ENCODE measurements at places on chromosomes 4 and X.

GRCh38 chr4:27921231-27921630 is 1060.6 kb downstream of the STIM2 start:
- DNase-seq = no peak

DNA sequence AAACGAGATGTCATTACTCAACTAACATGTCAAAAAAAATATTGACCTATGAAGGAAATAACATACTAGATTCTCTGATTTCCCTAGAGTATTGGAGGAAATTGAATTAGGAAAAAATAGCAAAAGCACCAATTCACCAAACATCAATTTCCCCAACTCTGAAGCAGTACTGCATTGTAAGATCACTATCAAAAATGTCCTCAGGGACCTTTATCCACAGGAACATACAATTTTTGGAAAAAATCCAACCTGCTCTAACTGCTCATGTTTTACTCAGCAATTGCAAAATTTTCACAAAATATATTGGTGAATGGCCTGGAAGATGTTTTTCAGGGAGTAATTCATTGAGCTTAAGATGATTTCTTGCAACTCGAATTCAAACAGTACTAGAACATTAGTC is 239.0 kb upstream of the GIMD1 start:
- DNase-seq = no peak

- peak; percentile 6 for DNase-seq
Measured at GRCh38 chr4:30821859-30822612, 101.9 kb downstream of the PCDH7 start.

GRCh38 chrX:15856222-15856587 is 1.6 kb upstream of the AP1S2 start:
- DNase-seq = no peak

DNA sequence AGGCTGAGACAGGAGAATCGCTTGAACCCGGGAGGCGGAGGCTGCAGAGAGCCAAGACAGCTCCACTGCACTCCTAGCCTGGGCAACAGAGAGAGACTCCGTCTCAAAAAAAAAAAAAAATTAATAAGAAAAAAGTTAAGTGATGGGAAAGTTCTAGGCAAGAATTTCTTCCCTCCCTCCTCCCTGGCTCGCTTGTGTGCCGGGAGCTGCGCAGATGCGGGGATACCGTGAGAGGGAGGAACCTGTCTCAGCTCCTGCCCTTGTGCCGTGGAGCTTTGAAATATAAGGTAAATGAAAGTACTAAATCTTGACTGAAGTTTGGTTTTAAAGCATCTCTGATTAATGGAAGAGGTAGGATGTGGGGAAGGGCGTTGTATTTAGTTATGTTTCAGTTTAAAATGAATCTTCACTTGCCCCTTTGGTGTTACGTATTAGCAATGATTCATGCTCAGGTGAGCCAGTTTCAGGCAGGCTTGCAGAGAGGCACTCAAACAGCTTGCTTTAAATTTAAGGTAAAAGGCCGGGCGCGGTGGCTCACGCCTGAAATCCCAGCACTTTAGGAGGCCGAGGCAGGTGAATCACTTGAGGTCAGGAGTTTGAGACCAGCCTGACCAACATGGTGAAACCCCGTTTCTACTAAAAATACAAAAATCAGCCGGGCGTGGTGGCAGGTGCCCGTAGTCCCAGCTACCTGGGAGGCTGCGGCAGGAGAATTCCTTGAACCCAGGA is 1.4 kb upstream of the UFSP2 start:
- no peak for DNase-seq

DNA sequence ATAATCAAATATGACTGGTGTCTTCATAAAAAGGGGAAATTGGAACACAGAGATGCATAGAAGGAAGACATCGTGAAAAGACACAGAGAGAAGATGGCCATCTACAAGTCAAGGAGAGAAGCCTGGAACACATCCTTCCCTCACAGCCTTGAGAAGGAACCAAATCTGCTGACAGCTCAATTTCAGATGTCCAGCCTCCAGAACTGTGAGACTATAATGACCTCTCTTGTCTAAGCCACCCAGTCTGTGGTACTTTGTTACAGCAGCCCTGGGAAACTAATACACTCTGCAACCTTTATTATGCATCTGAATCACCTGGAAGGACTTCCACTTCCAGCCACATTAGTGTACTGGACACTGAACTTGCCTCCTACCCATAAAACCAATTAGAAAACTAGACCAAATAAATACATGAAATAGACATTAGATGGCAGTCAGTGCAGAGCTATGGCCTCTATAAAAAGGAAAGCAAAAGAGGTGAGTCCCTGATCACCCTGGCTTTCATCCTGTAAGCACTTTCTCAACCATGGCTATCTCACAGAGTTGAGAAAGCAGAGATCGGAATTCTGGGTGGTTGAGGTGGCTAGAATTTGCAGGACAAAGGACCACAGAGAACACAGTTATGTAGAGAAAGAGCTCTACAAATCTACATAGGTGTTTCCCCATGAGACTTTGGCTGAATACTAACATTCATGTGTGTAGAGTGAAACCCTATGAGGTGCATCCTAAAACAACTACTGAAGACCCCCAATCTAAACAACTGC is 25.7 kb downstream of the GAB3 start:
- no peak for DNase-seq

DNA sequence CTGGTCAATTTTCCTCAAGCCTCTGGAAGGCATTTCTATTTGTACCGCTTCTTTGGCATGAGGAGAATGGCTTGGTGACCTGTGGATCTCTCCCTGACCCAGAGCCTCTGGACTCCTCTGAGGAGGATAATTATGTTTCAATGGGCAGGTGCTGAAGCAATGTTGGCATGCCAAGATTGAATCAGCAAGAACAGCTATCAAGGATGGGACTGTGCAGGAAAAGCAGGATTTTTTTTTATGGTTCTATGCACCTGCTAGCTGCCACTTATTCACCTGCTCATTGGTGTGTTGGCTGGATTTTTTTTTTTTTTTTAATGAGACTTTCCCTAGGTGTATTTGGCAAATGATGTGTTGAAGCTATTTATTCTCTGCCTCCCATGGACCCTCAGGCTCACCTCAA is 821.2 kb downstream of the RPA4 start:
- DNase-seq = no peak

- DNase-seq = no peak
Measured at GRCh38 chr4:150152766-150153165, 74.5 kb downstream of the DCLK2 start.

DNA sequence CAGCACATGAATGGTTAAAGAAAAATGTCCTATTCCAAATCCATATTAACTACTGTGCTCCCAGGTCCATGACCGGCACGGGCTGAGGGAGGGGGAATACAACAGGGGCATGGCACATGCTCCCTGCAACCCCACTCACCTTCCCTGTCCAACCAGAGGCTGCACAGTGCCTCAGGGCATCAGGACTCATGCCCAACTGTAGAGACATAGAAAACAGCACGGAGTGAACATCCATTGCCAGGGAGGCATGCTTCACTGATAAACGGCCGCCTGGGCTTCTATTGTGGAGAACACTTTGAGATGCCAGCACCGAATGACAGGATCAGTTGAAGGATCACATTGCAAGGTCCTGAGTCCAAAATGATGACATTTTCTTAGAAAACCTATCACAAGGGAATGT is 140.6 kb downstream of the STK32B start:
- DNase-seq = no peak

GRCh38 chrX:10831716-10832502 is 211.5 kb upstream of the MID1 start:
- no peak for DNase-seq

DNA sequence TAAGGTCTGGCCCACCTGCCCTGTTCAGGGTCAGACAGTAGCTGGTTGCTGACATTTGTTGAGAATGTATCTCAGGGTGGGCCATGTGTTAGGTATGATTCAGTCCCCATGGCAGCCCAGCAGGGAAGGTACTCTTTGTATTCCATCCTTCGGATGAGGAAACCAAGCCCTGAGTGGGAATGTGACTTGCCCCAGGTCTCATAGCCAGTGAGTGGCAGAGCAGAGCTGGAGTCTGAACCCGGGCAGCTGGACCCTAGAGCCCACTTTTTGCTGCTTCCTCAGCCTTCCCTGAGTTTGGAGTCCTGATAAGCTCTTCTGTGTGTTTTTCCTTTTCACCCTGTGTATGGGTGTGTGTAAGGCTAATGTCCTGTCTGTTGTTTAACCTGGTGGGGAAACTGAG is 21.6 kb upstream of the UBA1 start:
- no peak for DNase-seq
